ENCODE measurements at places on chromosomes 4 and X.

GRCh38 chrX:23756165-23756564, 13.1 kb upstream of the ACOT9 start:
- no peak for DNase-seq

DNA sequence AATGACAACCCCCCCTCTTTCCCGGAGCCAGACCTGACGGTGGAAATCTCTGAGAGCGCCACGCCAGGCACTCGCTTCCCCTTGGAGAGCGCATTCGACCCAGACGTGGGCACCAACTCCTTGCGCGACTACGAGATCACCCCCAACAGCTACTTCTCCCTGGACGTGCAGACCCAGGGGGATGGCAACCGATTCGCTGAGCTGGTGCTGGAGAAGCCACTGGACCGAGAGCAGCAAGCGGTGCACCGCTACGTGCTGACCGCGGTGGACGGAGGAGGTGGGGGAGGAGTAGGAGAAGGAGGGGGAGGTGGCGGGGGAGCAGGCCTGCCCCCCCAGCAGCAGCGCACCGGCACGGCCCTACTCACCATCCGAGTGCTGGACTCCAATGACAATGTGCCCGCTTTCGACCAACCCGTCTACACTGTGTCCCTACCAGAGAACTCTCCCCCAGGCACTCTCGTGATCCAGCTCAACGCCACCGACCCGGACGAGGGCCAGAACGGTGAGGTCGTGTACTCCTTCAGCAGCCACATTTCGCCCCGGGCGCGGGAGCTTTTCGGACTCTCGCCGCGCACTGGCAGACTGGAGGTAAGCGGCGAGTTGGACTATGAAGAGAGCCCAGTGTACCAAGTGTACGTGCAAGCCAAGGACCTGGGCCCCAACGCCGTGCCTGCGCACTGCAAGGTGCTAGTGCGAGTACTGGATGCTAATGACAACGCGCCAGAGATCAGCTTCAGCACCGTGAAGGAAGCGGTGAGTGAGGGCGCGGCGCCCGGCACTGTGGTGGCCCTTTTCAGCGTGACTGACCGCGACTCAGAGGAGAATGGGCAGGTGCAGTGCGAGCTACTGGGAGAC, 1.6 kb downstream of the PCDH10 start:
- no peak for DNase-seq

GRCh38 chr4:120916937-120917336, 5.6 kb downstream of the PRDM5 start:
- DNase-seq: no peak

DNA sequence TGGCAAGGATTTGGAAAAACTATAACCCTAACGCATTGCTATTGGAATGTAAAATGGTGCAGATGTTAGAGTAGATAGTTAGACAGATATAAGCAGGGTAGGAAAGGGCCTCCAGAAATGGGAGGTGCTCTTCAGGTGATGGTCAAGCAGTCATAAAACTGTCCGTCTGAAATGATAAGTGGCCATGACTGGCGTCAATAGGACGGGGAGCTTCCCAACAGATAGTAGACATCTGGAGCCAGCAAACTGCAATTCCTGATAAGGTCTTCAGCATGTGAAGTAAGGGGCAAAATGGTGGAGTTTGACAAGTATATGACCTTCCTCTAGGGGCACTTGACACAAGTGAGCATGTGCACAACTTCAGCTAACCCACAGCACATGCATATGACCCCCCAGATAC, 250.4 kb downstream of the MAGEB5 start:
- no peak for DNase-seq

DNA sequence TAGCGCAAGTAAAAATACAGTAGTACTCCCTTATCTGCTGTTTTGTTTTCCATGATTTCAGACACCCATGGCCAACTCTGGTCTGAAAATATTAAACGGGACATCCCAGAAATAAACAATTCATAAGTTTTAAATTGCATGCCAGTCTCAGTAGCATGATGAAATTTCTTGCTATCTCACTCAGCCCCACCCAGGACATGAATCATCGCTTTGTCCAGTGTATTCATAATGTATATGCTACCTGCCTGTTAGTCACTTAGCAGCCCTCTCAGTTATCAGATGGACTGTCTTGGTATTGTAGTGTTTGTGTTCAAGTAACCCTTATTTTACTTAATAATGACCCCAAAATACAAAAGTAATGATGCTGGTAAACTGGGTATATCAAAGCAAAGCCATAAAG, 158.2 kb upstream of the DDIT4L start:
- DNase-seq: no peak

DNA sequence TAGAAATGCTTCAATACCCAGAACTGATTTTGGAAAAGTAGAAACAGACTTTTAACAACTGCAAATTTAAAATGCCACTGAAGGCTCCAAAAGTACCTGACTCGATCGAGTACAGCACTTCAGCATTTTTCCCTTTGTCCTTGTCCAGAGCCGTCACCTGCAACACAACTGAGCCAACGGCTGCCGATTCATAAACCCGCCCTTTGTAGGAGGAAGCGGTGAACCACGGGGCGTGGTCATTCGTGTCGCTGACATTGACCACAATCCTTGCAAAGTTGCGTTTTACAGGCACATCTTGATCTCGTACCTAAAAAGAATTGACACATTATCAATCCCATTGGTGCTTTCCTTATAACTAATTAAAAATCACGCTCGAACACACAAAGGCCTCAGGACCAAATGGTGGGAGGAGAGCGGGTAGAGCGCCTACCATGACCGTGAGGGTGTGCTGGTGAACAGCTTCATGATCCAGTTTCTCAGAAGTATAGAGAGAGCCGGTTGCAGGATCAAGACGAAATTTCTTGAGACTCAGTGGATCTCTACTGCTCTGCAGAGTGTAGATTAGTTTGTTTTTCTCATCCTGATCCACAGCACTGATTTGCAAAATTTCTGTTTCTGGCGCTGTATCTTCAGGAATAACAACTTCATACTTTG, 72.8 kb upstream of the MTNR1A start:
- DNase-seq: no peak

- DNase-seq: no peak
Measured at GRCh38 chr4:177574446-177574845, 132.2 kb upstream of the AGA start.

GRCh38 chrX:149230689-149231088, 274.4 kb downstream of the IDS start:
- DNase-seq: no peak

GRCh38 chr4:141571362-141571761, 65.0 kb upstream of the IL15 start:
- no peak for DNase-seq

GRCh38 chr4:129167640-129168260, 71.8 kb downstream of the C4orf33 start:
- no peak for DNase-seq

DNA sequence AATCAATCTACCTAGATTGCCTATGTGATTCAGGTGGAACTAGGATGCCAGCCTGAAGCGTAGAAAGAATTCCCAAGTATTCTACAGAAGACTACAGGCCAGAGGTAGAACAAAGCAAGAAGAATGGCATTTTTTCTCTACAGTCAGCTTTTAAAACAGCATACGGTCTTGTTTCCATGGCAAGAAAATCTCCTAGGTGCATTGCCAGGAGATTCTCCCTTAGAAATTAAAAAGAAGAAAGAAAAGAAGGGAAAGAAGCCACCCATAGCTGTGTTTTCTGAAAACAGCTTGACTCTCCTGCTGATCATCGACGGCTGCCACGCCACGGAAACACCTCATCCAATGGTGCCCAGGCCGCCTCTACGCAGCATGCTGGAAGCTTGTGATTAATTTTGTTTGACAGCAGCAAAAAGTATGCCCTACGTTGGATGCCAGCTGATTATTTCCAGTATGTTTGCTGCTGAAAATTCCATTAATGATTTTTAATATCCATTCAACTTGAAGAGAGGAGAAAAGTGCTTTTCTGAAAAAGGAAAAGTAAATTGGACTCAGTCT, 24.1 kb downstream of the ANK2 start:
- DNase-seq: no peak

- no peak for DNase-seq
Measured at GRCh38 chr4:84220990-84221389, 278.1 kb downstream of the NKX6-1 start.
